ENCODE measurements at places on chromosomes 7 and 10. TPM values are rescaled to one million over a fixed set of nuclear protein-coding genes. Genes with fewer than 3 reads are reported as not detected.

DNA sequence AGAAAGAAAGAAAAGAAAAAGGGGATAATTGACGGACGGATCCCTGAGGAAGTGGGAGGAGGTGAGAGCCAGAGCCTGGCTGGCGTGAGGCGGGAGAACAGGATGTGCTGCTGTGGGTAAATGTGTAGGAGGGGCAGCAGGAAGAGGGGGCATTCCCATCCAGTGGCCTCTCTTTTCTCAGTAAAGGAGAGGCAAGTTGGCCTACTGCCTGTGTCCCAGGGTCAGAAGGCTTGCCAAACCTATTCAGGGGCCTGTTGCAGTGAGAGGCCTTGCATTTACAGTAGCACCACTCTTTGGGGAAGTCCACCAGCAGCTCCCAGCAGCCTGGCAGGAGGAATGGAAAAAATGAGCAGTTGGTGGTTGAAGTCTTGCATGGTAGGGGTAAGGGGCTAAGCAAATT, 26.6 kb upstream of the ASCC1 start:
- DNase-seq: peak; percentile 76

The CEP41 gene
- 6.7 TPM for total RNA-seq

GRCh38 chr7:149237502-149237901, 1.9 kb upstream of the ZNF212 start:
- no peak for DNase-seq

DNA sequence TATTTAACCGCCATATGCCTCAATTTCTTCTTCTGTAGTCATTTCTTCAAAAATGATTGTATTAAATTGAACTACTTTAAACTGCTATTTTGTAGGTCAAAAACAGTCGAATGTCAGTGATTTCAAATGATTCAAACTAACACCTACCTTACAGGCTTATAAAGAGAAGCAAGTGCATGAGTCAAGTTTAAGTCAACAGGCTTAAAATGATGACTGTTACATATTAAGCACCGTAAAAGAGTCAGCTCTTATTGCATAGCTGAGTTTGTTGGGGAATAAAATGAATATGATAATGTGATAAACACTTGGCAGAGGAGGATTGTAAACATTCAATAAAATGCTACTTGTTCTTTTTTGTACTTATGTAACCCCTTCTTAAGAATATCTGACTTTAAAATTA, 90.1 kb upstream of the ANKRD1 start:
- no peak for DNase-seq

GRCh38 chr7:149624006-149624405, 126.4 kb upstream of the ZNF746 start:
- peak; percentile 17 for DNase-seq

- DNase-seq: no peak
These were observed 45.7 kb upstream of the NXPH1 start for GRCh38 chr7:8387551-8388256.

The FAM24A gene
- total RNA-seq: not detected

The CRYGN gene
- not detected for total RNA-seq

DNA sequence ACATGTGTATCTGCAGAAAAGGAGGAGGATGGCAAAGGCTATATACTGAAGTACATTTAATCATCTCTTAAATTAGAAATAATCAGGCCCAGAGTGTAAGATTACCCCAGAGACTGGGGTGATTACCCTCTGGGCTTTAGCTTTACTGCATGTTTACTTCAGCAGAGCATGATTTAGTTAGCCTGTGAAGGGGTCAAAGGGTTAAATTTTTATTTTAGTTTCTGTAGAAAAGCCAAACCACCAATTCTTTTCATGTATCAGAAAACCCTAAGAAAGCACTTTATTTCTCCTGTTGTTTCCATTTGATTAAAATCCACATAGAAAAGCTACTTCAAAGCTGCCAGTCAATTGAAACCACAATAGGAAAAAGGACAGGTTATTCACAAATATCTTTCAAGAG, 101.5 kb upstream of the LSM8 start:
- DNase-seq: no peak

DNA sequence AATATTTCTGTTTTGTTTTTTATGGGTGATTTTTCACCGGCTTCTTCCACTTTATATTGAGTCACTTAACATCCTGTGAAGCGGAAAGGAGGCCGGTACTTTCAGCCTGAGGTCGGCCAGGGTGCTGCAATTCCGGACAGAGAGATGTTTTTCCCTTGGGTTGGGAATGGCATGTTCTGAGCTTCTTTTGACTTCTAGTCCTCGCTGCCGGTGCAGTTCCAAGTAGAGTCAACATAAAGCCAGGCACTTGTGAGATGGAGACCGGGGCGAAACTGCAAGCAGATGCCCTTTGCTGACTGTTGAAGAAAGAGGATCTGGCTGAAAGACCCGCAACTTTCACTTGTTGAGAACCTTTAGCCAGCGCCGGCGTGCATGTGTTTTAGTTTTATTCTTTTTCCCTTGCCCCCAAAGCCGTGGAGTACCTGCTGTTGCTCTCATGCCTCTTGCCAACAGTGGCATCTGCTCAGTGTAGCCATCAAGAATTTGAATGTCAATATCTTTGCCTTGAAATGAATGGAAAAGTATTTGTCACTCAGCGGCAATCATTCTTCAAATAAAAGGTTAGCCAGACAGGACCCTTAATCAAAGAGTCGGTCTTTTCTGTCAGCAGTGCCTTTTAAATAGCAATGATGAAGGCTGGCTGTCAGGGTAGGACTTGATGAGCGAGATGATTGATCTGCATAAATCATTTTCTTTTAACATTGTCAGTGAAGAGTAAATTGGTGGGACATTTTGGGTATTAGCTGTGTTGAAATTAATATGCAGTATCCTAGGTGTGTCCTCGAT, 351.2 kb downstream of the LRMDA start:
- no peak for DNase-seq

The FGL2 gene
- 45.5 TPM for total RNA-seq

The MTERF1 gene
- total RNA-seq: 22.6 TPM

DNA sequence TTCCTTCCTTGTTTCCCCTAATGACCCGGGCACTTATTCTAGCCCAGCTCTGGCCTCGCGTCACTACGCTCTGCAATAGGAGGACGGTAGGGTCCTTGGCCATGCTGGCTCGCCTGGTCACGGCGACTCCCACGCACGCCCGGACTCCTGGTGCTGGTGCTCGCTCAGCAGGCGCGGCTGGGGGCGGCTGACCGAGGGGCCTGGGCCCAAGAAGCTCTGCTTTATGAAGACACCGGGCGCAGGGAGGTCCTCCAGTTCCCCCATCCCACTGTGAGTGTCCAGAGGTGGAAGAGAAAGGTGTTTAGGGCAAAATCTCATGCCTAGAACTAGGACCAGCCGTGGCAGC, 54.2 kb upstream of the ZNF32 start:
- no peak for DNase-seq

DNA sequence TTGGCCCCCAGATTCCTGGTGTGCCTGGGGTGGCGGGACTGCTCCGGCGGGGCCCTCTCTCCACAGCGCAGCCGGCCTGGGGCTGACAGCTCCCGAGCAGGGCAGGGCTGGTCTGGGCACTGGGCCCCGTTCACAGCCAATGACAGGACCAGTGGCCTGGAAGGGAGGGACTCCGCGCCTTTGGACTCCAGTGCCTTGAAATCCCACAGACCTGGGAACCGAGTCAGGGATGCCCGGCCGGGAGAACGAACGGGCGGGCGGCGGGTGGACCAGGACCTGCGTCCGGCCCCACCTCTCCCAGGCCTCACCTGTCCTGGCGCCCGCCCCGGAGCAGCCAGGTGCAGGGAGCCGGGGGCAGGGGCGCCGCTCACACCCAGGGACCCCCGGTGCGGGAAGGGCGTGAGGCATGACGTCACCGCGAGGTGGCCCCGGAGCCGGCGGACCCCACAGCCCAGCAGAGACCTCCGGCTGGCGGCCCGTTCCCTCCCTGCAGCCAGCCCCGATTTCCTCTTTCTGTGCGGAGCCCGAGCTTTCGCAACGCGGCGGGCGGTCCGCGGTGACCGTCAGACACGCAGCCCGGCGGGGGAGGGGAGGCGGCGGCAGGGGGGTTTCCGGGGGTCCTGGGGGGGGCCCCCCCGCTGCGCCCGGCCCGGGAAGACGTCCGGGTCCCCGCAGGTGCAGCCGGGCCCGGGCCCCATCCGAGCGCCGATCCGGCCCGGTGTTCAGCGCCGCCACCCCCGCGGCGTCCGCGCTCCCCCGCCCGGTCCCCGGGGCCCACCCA, 743 bp downstream of the ADAP1 start:
- peak; percentile 56 for DNase-seq

GRCh38 chr10:81969136-81969535, 94.1 kb downstream of the NRG3 start:
- DNase-seq: no peak

The SUN3 gene
- total RNA-seq: not detected

GRCh38 chr7:130936202-130936931, 202.4 kb upstream of the KLF14 start:
- no peak for DNase-seq

The HOGA1 gene
- 5.1 TPM for total RNA-seq

The CHAT gene
- total RNA-seq: not detected

- DNase-seq: no peak
These were observed 28.4 kb upstream of the VWDE start for GRCh38 chr7:12431886-12432556.

DNA sequence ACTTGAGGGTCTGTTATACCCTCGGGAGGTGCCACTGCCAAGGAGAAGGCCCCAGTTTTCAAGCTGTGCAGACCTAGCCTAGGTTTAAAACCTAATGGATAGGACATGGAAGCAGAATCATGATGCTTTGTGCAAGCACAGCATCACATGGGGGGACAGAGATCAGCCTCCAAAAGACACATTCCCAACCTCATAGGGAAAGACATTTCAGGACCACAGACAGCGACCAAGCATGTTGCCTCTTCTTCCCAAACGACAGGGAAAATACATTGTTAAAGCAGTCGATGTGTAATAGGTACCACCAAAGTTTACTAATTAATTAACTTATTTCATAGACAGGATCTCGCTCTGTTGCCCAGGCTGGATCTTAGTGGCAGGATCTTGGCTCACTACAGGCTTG, 573.9 kb downstream of the TCERG1L start:
- DNase-seq: peak; percentile 52

The GFRA1 gene
- 7.2 TPM for total RNA-seq

The DBNL gene
- 67.7 TPM for total RNA-seq

- no peak for DNase-seq
These were observed 35.5 kb downstream of the CAV1 start for GRCh38 chr7:116560021-116560970.

Data from umbilical cord (tissue), 2 donors.